ENCODE measurements at places on chromosomes 5 and 9. TPM values are rescaled to one million over a fixed set of nuclear protein-coding genes. Genes with fewer than 3 reads are reported as not detected.

Gene PCDHA12
- 0.15 TPM for total RNA-seq

Gene DMRT3
- not detected for total RNA-seq

Gene EQTN
- not detected for total RNA-seq

Gene SH3TC2
- 8.7 TPM for total RNA-seq

Gene SPATA31A3
- not detected for total RNA-seq

Gene DAB2IP
- total RNA-seq: 7.7 TPM

Gene ZNF300
- total RNA-seq: 8.3 TPM

All from smooth muscle cell of the coronary artery (primary cell).